ENCODE measurements at places on chromosomes 7 and 10.

- no peak for DNase-seq
Measured at GRCh38 chr7:27123007-27123476, 7.5 kb downstream of the HOXA4 start.

DNA sequence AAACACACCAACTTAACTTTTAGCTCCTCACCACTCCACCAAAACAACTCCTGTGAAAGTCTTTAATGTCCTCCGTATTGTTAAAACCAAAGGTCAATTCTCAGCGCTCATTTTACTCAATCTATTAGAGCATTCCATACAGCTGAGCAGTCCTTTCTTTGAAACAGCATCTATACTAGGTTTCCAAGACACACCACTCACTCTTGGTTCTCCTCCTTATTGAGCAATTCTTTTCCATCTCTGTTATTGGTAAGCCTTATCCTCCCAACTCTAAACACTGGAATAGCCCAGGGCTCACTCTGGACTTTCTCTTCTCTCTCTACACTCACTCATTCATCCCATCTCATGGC is 34.9 kb downstream of the COA1 start:
- DNase-seq = no peak

- DNase-seq = no peak
Measured at GRCh38 chr7:132162556-132163144, 413.6 kb downstream of the PLXNA4 start.

- DNase-seq = no peak
Measured at GRCh38 chr10:130795819-130796218, 515.7 kb downstream of the TCERG1L start.

DNA sequence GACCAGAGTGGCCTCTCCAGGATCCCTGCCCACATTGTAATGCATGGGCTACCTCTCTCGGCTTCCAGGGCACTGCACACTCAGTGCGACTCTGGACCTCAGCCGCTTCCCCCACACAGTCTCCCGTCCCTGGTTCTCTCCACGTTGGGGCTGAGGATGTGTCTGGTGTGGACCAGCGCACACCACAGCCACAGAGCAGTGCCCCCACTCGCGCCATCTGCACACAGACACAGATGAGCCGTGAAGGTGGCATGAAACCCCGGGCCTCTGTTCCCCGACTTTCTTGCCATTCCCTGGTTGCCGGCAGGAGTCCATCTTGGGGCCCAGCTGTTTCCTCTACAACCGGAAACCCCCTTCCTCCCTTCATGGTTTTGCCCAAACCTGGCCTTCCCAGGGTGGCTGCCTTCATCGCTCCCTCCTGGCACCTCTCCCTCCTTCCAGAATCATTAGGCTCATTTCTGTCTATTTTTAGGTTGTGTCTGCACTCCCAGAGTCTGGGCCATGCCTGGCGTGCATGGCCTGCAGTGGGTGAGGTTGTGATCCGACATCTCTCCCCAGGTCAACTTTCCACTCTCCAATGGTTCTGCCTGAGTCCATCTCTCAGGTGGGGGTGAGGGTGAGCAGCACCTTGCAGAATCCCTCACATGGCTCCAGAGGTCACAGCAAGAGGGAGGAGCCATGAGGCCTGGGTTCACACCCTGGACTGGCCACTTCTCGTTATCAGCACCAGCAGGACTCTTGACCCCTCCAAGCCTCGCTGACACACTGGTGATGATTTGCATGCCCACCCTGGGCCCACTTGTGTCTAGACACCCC is 10.1 kb downstream of the RASGEF1A start:
- no peak for DNase-seq

DNA sequence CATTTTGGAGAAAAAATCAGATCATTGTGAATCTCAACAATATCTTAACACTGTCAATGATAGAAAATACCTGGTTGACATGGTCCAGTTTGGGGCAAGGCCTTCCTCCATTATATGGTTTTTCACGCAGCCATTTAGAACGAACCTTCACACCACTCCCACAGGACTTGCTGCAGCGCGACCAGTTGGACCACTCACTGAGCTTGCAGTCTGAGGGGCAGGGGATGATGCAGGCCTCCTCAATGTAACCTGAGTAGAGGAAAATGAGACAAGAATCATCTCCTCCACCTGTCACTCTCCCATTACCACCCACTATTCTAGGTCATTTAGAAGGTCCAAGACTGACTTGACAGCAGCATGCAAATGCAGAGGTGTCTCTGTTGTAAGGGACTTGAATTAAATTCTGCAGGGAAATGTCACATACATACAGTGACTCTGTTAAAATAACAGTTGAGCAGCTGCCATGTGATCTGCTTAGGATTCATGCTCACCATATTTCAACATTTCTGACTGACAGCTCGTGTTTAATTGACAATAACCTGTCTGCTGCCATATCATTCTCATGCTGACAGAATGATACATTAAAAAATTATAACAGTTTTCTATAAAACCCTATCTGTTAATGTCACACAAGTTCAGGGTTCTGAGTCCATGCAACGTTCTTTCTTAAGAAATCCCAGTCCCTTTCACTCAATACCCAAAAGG is 403.0 kb downstream of the THSD7A start:
- no peak for DNase-seq

DNA sequence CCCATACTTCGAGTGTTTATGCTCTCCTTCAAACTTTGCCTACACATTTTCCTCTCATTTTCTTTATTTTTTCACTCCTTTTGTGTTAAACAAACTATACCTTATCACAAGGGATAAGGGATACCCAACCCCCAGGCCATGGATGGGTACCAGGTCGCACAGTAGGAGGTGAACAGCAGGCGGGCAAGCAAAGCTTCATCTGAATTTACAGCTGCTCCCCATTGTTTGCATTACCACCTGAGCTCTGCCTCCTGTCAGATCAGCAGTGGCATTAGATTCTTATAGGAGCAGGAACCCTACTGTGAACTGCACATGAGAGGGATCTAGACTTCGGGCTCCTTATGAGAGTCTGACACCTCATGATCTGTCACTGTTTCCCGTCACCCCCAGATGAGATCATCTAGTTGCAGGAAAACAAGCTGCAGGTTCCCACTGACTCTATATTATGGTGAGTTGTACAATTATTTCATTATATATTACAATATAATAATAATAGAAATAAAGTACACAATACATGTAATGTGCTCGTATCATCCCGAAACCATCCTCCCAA is 28.5 kb downstream of the ZC3HC1 start:
- no peak for DNase-seq

- no peak for DNase-seq
Measured at GRCh38 chr10:86377797-86378146, 11.2 kb upstream of the GRID1 start.

DNA sequence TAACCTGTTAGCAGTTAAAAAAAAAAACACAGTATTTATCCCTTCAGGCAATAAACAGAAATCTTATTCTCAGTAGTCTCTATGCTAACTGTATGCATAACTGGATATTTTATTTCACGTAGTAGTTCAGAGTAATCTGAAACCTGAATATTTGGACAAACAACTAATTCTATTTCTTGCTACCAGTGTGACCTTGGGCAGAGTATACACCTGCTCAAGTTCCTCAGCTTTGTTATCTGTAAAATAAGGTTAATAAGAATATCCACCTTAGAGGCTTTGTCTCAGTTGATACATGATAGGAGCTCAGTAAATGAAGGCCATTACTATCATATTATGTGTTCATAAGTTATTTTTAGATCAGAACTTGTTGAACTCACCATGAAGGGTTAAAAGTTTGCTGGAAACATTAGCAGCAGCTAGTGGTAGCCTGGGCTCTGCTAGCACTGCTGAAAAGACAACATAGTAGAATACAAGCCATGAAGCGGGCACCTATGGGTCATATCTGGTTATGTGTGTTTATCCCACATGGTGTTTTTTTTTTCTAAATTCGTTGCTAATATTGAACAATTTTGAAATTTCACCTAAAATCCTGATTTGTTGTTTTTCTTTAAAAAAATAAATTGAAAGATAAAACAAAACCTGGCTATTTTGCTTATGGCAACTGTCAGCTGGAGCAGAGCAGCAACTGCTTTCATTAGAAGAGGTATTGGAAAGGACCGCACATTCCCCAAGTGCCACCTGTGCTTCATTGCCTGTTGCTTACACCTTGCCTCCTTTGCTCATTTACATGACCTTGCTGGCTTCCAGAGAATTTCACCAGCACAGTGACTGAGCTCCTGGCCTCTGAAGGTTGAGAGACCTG is 303.0 kb downstream of the PRKG1 start:
- no peak for DNase-seq

GRCh38 chr7:17044396-17044795 is 162.6 kb upstream of the AGR3 start:
- no peak for DNase-seq

GRCh38 chr10:82949816-82950575 is 1075.0 kb downstream of the NRG3 start:
- no peak for DNase-seq

DNA sequence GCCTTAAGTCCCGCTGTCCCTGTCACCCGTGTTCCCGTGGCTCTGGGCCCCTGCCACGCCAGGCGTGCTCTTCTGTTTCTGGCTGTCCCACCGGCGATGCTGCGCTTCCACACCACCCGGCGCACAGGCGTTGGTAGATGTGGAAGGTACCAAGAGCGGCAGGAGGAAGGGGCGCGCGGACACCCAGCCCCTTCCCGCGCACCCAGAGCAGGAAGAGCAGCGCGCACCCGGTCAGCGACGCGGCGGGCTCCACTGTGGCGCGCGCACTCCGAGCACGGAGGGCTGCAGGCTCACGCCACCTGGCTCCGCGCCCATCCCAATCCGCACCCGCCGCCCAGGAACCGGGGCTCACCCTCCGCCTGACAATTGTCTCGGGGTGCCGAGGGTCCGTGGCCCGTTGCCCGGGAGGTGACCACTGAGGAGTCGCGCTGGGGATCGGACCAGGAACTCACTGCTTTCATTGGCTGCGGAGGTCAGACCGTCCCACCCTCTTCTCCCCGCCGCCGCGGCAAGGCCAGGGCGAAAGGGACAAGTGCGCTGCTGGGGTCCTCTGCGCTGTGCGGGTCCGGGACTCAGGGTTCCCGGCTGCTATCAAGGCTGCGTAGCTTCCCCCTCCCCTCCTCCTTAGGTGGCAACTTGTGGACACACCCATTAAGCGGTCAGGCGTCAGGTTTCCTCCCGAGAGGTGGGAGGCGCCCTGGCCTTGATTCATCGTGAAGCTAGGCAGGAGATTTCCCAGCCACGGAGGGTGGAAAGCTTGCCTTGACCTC is 121.6 kb upstream of the ZNF92 start:
- DNase-seq = no peak

GRCh38 chr7:75938921-75939320 is 24.0 kb downstream of the POR start:
- DNase-seq = no peak

- no peak for DNase-seq
Measured at GRCh38 chr7:122743211-122743610, 40.5 kb upstream of the RNF148 start.

- DNase-seq = no peak
Measured at GRCh38 chr7:157558516-157558874, 221.7 kb downstream of the DNAJB6 start.

- DNase-seq = no peak
Measured at GRCh38 chr7:134690614-134691504, 44.2 kb downstream of the BPGM start.

DNA sequence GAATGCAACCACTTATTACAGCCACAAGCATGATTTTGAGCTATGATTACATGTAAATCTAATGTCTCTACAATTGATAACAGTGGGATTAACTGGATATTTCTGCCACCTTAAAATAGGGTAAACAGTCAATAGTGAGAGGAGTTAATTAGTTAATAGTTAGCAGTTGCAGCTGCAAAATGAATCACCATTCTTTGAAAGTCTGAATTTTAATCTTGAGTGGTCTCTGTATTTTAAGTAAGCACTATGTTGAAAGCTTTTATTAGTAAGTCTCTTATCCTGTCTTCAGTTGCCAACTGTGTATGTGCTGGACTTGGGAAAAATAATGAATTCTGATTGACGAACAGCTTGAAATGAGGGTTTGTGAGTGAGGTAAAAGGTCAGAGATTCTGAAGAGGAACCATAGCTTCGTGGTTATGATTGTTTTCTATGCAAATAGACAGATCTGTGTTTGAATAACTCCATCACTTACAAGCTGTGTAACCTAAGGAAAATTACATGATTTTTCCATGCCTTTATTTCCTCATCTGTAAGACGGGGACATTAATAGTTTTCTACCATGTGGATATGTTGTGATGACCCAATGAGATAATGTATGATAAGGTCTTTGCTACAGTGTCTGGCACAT is 75.2 kb downstream of the RNLS start:
- no peak for DNase-seq

DNA sequence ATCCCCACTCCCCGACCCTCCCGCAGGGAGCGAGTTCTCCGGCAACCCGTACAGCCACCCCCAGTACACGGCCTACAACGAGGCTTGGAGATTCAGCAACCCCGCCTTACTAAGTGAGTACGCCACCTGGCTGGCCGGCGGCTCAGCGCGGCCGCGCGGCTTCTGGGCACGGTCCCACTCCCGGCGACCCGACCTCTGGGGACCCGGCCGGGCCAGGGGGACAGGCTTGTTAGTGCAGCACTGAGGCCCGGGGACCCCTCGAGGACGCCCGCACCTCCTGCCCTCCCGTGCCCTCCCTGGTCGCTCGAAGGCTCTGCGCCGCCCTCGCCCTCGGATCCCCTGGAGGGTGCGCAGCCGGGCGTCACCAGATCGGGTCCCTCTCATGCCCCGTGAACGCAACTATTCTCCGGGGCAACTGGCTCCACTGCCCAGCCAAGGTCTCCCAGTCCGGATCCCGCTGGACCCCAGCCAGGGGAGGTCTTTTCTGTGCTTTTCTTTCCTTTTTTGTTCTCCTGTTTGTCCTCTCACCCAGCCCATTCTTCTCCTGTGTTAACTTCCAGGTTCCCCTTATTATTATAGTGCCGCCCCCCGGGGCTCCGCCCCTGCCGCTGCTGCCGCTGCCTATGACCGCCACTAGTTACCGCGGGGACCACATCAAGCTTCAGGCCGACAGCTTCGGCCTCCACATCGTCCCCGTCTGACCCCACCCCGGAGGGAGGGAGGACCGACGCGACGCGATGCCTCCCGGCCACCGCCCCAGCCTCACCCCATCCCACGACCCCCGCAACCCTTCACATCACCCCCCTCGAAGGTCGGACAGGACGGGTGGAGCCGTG is 81.8 kb downstream of the PAX2 start:
- DNase-seq = no peak

DNA sequence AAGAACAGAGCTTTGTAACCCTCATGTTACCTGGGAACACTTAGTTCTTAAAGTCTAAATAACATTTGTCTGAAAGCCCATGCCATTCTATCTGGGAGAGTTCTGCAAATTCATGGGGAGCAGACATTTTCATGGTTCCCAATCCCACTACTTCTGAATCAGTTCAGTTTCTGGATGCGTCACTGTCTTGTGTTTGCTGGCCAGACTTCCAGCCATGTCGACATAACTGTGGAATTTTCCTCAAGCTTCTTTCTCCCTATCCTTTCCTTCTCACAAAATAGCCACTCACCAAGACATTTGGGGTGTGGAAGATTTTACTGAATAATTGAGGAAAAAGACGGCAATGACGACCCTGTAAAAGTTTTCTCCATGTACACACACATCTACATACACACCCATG is 272.5 kb downstream of the NEBL start:
- no peak for DNase-seq

- DNase-seq = no peak
Measured at GRCh38 chr7:85033263-85033662, 153.6 kb downstream of the SEMA3D start.

Data from stimulated activated CD4-positive, alpha-beta T cell treated with anti-CD3 and anti-CD28 coated beads, Interleukin-12 subunit alpha, Interleukin-12 subunit beta, amount 100 ng/mL, for 48 hours (primary cell).